ENCODE measurements at places on chromosomes 3 and 15.

GRCh38 chr3:182911782-182912111, 68.6 kb downstream of the DCUN1D1 start:
- DNase-seq: no peak

DNA sequence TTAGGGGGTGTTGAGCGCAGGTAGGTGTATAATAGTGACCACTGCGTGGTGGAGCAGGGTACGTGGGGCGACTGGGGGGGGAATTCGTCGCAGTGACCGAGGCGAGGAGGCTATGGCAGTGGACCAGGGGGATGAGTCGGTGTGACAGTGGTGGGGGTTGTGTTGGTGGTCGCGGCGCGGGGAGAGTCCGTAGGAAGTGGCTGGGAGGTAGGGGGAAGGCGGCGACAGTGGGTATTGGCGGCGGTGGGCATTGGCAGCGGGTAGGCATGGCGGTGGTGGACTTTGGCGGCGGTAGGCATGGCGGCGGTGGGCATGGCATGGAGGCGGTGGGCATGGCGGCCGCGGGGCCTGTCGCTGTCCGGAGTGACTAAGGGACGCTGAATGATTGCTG, 739 bp downstream of the SNRPN start:
- peak; percentile 7 for DNase-seq

DNA sequence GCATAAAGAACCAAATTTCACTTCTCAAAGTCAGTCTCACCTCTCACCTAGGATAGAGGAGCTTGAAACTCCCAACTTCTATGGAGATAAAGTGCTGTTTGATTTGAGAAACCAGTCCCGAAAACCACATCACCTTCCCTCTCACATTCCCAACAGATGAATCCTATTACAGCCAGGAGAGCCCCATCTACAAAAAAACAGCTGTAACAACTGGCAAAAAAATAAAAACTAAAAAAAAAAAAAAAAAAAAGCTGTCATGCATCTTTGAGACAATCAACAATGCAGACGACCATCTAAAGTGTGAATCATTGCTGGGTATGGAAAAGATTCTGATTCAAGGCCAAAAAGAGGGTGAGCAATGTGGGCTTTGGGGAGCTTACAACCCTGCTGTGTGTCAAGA, 23.8 kb downstream of the HOMER2 start:
- DNase-seq: no peak

DNA sequence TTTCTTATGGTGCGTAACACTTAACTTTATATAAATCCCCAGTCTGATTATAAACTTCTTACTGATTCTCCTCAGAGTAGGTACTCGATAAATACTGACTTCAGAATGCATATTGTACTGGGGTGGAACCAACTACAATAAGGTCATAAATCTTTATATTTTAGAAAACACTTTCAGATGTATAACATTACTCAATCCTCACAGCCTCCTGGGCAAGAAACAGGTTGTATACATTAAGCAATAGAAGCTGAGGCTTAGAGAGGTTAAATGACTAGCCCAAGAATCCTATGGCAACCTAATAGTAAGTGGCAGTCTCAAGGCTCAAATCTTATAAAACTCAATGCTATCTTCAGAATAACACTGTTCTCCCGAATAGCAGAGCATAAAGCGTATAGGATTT, 9.1 kb downstream of the VPS13C start:
- DNase-seq: no peak

GRCh38 chr3:53671192-53671960, 174.8 kb downstream of the CHDH start:
- DNase-seq: no peak

- no peak for DNase-seq
These were observed 196.8 kb downstream of the ADAMTSL3 start for GRCh38 chr15:83850501-83851245.

GRCh38 chr3:134761213-134761612, 33.8 kb upstream of the EPHB1 start:
- no peak for DNase-seq

- no peak for DNase-seq
These were observed 48.9 kb downstream of the CYP11A1 start for GRCh38 chr15:74318376-74319137.

DNA sequence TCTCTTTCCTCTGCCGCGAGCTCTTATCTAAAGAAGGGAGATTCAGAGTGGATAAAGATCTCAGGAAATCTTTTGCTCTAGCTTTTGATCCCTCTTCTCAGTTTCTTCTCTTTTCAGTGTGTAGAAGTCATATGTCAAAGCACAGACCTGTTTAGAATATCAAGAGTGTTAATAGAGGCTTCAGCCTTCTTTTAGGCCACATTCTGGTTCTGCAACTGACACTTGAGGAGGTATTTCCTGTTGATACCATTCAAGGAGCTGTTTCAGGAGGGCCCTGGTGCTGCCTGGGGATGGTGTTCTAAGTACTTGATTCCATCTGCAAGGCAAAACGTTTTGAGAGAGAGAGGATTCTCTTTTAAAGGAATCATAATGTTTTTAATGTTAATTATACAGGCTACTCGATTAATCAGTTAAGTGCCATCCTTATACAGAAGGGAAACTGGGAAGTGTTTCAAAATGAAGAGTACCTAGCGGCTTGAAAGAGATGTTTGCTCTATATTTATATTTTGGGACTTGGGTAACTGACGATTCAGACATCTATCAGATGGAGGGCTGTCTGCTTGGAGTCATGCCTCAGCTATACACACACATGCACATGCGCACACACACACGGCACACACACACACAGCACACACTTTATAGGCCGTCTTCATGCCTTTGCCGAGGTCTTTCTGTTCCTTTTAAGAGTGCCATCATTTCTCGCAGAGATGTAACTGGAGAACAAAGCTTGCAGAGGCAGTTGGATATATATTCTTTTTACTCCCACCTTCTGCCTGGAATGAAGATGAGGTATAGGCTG, 313.9 kb downstream of the PTPRG start:
- DNase-seq: no peak

DNA sequence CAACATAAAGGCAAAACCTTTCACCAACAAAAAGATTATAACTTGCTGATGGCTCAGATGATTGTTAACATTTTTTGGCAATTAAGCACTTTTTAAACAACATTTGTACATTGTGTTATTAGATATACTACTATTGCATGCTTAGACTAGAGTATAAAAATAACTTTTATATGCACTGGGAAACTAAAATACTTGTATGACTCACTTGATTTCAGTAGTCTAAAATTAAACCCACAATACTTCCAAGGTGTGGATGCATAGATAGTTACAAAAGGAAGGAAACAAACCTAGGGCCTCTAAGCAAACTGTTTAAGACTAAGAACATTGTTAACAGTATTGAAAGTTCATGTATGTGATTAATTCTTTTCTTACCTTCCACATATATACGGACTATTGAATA, 1521.5 kb downstream of the OTOL1 start:
- no peak for DNase-seq

GRCh38 chr3:69649120-69650065, 89.9 kb upstream of the MITF start:
- DNase-seq: peak; percentile 63

DNA sequence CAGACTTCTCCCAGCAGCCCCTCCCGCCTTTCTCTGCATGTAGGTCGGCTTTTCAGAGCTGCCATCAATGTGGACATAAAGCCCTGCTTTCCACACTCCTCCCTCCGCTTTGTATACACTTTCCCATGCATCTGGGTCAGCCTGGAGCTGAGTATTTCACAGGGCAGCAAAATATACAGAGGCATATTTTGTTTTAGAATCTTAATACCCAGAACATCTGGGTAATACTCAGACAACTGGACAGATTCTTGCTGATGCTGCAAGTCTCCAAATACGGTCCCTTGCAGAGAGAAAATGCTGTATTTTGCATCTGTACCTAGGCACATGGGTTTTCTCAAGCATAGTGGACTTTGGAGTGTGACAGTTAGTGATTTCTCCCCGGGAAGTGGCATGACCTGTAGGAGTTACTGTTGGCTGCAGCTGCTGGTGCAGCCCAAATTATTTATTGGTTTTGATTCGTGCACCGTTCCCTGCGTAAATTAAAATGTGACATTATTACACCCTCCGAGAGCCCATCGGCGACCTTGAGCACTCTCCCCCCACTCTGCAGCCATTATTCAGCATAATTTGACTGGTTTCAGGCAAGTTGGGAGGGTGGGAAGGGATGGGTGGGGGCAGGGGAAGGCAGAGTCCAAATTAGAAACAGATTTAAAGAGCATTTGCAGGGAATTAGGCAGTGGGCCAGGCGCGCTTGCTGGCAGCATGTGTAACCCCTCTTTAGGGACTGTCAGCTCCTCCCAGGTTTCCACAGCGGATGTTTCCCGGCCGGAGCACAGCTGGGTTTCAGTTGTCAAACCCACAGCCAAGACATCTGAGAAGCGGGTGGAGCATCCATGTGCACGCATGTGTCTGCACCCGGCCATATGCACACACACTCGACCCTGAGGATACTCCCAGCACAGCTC, 100.8 kb downstream of the CPN2 start:
- no peak for DNase-seq

GRCh38 chr15:78750566-78750965, 60.7 kb downstream of the ADAMTS7 start:
- DNase-seq: no peak

- no peak for DNase-seq
These were observed 101.9 kb upstream of the ROBO1 start for GRCh38 chr3:79869461-79870312.

GRCh38 chr3:72320955-72321303, 527.3 kb downstream of the SHQ1 start:
- DNase-seq: no peak

DNA sequence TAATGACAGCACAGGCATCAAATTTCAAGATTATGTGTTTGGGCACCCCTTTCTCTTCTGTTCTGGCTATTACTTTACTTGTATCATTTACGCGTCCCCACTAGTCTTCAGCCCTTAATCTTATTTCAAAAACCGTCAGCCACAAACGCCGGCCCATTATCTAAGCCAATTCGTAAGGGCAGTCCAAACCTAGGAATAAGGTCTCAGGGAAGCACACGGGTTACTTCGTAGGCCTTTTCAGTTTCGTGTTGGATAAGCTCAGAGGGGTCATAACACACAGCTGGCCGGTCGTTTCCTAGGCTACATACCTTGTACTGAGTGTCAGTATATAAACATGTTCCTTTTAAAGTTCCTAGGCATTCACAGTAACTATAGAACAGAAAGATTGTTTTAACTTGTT, 5.1 kb upstream of the DNAAF4 start:
- no peak for DNase-seq

GRCh38 chr3:126472277-126473006, 3.2 kb downstream of the ZXDC start:
- DNase-seq: peak; percentile 99

DNA sequence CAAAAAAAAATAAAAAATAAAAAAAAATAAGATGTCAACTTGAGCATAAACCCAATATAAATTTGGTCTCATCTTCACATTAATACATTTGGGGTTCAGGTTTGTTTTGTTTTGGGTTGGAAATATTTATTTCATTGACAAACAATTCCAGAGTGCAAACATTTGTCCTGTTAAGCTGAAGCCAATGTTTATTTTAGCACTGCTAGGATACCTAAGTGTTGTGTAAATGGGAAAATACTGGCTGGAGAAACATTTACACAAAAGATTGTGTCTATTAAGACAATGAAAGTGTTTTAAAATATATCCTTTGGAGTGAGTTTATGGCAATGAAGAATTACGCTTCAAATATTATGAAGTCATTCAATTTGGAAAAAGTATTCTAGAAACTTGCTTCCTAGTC, 91.1 kb downstream of the MEIS2 start:
- no peak for DNase-seq

DNA sequence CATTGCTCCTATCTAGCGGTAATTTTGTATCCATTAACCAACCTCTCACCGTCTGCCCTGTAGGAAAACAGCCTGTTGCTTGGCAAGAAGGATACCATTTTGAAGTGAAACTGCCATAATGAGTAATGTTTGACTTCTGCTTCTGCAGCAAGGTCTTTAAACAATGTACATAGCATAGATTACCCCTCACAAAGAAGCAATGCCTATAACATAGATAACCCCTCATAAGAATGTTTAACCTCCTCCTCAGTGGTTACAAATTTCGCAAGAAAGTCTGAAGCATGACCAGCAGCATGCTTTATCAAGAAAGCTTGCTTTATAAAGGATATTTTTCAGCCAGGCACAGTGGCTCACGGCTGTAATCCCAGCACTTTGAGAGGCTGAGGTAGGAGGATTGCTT, 61.2 kb upstream of the MFGE8 start:
- DNase-seq: no peak

GRCh38 chr15:98927996-98928395, 79.6 kb downstream of the PGPEP1L start:
- no peak for DNase-seq

Measured in CD14-positive monocyte (primary cell).